ENCODE measurements at places on chromosomes 3 and 15.

- no peak for DNase-seq
Measured at GRCh38 chr3:107963581-107963980, 127.2 kb downstream of the CD47 start.

DNA sequence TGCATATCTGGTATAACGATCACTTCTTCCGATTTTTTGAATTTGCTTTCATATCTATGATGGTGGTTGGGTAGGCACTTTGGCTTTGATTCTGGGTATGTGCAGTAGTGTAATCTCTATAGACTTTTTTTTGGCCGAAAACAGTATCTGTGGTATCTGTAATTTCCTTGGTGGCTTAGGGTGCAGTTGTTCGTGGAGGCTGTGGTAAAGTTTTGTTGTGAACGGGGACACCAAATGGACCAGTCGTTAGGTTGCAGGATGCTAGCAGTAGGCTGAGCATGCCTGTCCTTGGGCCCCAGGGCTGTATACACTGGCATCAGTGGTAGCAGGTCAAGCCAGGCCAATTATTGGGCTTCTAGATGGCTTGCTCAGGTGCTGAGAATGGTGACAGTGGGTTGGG is 55.2 kb downstream of the CCDC66 start:
- no peak for DNase-seq

- DNase-seq, result no peak
Measured at GRCh38 chr3:134034005-134034785, 4.5 kb upstream of the SLCO2A1 start.

- no peak for DNase-seq
Measured at GRCh38 chr3:98326945-98327344, 26.7 kb upstream of the OR5K4 start.

GRCh38 chr3:58994746-58995330 is 55.0 kb downstream of the CFAP20DC start:
- DNase-seq, result peak; percentile 57

DNA sequence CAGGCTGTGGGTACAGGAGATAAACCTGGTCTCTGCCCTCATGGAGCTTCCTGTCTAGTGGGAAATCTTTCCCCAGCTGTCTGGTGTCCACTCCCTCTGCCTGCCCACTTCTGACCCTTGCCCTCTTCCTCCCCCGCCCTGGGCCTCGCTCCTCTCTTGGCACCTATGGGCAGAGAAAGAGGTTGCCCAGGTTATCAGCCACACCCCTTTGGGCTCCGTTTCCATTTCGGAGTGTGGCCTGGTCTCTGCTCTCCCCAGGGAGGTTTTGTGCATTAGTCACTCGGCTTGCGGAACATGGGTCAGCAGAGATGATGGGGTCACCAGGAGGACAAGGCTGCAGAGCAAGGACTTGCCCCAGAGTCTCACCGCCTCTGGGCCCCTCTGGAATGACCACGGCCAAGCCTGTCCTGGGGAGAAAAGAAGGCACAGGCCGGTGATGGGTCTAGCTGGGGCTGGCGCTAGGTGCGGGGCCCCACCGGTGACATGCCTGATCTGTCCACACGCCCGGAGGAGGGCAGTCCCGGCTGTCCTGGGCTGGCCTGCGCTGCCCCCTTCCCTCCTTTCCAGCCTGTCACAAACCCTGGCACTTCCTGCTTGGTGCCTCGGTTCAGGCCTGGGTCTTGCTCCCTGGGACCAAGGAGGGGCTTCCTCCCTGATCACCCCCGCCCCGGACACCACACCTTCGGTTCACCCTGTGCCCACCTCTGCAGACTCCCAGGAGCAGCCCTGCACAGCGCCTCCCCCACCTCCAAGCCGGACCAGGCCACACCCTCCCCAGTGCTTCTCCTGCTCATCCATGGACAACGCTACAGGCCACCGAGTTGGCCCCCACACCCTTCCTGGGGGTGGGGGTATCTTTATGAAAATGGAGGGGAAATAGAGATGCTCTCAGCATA is 35.6 kb upstream of the MUC4 start:
- no peak for DNase-seq

- no peak for DNase-seq
Measured at GRCh38 chr3:121152573-121152972, 244.6 kb downstream of the STXBP5L start.

GRCh38 chr3:33146791-33147445 is 33.1 kb downstream of the CRTAP start:
- DNase-seq, result no peak

DNA sequence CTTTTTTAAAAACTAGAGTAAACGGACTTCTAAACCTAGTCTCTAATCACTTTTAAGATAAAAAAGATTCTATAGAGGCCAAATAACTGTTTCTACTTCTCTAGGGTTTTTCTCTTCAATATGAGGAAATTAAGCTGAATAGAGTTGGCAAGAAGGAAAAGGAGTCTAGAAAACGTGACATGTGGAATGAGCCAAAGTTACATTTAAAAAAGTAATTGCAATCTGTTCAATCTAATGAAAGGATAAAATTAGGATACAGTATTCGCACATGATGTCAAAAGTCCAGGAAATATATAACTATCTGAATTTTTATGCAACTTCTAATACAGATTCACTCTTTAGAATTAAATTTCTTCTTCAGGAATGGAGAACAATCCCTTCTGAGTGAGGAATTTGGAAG is 300.1 kb downstream of the ULK4 start:
- DNase-seq, result no peak

- DNase-seq, result peak; percentile 74
Measured at GRCh38 chr3:53709860-53710674, 136.2 kb downstream of the CHDH start.

DNA sequence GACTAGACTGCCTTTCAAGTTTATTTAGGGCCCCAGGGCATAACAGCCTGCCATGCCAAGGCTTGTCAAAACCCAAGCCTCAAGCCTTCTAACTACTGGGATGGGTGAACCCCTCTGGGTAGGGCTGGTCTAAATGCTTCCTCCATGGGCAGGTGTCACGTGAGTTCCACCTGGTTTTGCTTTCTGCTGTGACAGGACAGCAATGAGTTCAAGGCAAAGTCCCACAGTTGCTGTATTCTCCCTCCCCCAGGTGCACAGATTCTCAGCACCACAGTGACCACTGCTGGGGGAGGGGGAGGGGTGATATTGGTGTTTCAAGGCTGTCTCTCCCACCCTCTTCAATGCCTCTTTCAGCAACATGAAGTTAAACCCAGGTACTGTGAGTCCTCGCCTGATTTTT is 46.9 kb upstream of the UBE2Q2 start:
- DNase-seq, result no peak

DNA sequence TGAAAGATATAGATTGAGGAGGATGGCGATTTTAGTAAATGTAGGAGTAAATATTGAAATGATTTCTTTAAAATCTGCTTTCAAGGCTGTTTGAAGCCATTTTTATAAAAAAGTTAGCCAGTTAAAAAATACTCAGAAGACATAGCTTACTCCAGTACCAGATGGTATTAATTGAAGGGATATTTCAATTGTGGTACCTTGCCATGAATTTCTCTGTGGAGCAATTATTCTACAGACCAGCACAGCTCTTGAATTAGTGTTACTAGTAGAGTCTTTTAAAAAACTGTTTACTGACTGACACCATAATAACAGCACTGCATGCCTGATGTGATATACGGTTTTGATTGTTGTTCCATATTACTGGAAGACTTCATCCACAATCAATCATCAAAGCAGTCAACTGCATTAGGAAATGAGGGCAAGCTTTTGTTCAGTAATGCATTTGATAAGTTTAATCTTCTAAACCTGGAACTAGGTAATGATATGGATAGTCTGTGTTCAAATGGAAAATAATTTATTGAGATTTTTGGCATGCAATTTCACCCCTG is 106.4 kb downstream of the MFSD1 start:
- DNase-seq, result no peak

DNA sequence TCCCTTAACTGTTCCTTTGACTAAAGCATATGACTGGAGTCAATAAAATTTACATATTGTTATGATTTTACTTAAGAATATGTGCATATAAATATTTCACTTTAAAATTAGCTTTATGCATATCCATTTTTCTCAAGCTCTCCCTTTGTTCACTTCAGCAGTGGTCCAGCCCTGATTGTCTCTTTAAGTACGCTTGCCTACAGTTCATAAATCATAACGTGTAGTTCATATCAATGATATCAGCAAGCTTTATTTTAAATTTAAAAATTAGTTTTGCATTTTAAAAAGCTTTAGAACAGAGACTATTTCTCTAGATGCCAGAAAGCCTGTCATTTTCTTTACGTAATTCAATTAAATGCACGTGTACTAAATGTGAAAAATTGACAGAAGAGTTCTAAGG is 721.9 kb downstream of the OTOL1 start:
- DNase-seq, result no peak

DNA sequence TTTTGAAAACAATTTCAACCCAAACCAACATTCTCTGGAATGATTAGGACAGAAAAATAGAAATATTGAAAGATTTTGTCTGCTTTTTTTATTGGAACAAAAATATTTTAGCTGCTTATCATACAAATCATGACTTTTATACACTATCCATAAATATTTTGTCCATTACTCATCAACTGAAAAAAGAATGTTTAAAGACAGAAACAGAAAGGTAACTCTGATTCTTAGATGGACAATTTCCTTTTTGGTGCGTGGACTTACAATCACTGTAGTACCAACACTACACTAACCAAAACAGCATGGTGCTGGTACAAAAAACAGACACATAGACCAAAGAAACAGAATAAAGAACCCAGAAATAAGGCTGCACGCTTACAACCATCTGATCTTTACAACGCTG is 582.8 kb upstream of the CCDC54 start:
- no peak for DNase-seq

DNA sequence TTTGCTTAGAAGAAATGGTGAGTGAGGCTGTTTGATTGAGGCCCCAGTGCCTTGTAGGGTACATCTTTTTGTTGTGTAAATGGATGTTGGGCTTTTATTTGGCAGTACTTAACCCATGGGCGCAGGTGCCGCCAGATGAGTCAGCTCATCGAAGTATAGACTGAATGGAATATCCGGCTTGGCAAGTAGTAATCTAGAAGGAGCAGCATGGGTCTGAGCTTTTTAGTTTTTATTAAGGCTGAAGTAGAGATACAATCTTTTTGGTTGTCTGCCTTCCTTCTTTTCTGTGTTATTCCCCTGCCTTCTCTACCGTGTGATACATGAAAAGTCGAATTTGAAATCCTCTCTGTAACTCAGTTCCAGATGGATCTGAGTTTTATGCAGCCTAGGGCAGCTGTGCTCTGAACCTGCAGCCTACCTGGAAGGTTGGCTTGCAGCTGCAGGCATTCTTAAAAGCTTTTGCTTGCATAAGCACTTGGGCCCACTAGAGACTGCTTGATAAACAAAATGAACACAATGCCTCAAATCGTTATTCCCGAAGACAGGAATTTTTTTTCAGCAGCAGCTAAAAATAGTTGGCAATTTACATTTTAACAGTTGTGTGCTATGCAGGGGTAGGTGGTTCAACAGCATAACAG is 177.5 kb upstream of the CGNL1 start:
- DNase-seq, result no peak

DNA sequence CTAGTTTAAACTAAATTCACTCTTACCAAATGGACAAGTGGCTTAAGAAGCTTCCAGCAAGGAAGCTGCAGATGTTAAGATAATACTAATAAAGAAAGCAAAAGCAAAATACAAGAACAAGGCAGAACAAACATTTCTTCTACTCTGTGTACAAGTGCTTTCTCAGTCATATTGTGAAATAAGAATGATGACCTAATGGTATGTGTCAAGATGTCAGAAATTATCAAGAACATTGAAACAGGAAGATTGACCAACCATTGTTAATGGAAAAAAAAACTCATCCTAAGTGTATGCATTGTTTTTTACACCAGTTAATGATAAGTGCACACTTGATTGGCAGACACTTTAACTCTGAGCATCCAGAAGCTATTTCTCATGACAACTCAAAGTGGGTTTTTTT is 65.4 kb upstream of the P2RY1 start:
- DNase-seq, result no peak

- no peak for DNase-seq
Measured at GRCh38 chr3:102105193-102105592, 255.9 kb downstream of the NFKBIZ start.

GRCh38 chr3:95813244-95813643 is 1001.1 kb upstream of the EPHA6 start:
- no peak for DNase-seq

DNA sequence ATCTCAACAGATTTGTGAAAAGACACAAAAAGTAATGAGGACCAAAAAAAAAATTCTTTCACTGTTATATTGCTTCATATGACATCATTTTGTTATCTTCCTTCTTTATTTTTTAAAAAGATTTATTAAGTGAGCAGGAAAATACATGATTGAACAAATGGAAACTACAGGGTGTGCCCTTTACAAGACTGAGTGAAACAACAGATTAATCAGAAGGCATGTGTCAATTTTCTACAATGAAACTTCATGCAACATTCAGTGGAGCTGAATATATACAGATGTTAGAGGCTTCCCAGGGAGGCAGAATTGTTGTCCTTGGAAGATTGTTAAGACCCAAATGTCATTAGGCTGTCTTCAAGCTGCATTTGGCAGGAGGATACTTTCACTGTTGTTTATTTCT is 28.4 kb upstream of the SLC2A2 start:
- DNase-seq, result no peak

GRCh38 chr3:196339493-196340254 is 1.5 kb upstream of the TM4SF19 start:
- DNase-seq, result no peak

GRCh38 chr3:57331078-57331610 is 38.7 kb upstream of the ASB14 start:
- no peak for DNase-seq
